Lung (tissue), 17 donors: ENCODE measurements at places on chromosomes 16 and 17.

DNA sequence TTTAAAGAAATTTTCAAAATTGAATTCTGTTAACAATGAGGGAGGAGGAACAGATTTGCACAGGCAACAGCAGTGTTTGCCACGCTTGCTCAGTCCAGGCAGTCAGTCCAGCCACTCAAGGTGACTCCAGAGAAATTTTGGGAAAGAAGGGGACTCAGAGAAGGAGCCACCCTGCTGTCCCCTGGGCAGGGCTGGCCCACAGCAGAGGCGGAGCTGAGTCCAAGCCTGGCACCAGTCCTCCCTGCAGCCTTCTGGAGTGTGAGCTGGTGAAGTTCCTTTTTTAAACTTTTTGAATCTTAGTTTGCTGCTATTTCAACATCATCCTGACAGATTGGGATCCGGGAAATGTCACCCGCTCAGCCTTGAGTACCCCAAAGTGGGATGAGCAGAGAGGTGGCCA is 14.5 kb upstream of the SLC47A2 start:
- no peak for DNase-seq

DNA sequence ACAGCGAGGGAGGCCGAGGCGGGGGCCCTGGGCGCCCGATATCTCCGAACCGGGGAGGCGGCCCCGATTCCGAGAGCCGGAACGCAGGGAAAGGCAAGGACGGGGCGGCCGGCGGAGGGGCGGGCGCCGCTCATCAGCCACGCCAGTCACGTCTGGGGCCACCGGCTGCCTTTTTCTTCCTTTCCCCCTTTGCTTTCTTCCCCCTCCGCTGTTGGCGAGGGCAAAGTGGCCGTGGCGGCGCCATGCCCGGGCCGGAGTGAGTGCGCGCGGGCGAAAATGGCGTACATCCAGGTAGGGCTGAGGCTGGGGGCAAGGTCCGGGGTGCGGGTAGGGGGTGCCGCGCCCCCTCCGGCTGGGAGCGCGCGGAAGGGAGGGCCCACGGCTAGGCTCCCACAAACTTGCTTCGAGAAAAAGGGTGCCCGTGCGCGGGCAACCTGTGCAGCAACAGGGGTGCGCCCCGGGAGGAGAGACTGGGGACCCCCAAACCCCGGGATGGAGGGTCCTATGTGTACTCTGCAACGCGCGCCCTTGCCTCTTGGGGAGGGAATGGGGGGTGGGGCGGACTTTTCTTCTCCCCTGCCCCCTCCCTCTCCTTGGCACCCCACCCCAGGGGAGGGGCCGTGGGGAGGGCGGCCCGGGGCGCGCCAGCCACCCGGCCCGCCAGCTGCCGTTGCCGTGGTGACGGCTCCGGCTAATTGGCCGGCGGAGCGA is 486 bp downstream of the SYT17 start:
- DNase-seq: peak; percentile 68

GRCh38 chr17:7748076-7748775 is 30.7 kb downstream of the DNAH2 start:
- peak; percentile 24 for DNase-seq

DNA sequence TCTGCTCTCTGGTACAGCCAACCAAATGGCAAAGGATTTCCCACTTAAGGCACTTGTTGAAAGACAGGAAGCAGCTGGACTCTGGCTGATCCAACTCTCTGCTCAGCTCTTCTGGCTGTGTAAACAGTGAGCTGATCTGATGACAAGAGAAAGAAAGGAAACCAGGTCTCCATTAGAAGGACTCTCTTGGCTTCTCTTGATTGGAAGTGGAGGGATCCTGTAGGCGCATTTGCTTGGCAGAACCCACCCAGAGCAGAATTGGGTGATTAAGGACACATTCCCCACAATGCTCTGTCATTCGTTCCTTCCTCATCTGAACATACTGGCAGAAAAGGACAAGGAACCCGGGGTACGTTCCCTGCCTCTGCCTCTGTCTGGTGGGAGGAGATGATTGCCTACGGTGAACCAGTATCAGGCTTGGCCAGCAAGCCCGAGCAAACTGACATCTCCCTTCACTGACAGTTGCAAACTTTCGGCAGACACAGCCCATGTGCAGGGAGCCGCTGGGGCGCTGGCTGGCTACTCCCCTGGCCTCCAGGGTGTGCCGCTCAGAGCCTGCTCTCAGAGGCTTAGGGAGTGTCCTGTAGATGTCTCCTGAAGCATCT is 29.1 kb downstream of the LDHD start:
- DNase-seq: peak; percentile 95

DNA sequence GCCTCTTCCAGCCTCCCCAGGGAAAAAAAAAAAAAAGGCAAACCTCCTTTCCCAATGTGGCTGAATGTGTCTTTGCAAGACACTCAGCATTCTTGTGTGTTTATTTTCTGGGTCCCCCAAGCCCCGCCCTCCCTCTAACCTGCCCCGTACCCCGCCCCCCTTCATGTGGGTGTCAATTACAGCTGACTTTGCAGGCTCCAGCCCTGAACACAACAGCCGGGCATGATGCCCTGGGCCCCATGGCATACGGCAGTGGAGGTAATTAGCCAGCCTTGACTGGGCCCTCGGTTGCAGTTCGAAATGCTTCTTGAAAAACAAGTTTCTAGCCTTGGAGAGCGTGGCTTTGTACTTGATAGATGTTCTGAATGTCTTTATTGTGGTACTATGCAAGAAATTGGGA is 354.7 kb upstream of the RBFOX1 start:
- no peak for DNase-seq

DNA sequence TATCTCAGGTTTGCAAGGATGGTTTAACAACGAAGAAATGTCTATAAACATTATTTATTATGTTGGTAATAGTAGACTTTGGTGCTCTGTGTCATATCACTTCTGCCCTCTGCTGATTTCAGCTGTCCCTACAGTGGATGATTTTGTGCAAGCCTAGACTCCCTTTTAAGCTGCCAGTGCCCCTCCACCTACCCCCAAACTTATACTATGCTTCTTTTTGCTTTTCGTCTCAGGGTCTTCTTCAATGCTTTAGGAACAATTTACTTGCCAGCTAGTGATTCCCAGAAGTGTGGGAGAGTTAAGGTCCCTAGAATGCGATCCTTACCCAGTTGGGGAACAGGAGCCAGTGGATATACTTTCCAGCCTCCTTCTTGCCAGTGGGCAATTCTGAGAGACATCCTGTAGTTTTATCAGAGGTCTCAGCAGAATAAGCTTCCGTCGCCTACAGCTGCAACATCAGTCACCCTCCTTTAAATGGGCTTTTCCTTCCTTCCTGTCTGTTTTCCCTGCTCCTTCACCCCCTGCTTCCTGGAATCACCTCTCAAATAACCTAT is 4.1 kb downstream of the ICAM2 start:
- no peak for DNase-seq

DNA sequence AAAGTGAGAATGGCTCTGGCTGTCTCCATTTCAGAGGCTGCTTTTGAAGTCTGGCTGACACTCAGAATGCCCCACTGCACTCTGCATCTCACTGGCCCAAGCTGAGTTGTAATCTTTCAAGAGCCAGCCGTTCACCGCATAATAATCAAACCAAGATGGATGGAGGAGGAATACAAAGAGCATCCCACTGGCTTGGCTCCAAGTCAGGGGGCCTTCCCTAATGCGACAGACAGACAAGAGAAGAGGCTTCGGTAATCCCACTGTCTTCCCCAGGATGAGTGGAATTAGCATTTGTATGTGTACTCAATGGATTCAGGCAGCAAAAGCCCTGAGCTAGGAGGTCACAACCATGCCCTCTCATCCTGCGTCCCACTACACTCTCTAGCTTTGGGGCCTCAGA is 68.0 kb downstream of the CBLN1 start:
- no peak for DNase-seq
